Left cardiac atrium (tissue), 4 donors: ENCODE measurements at places on chromosomes 16 and 17. TPM values are rescaled to one million over a fixed set of nuclear protein-coding genes. Genes with fewer than 3 reads are reported as not detected.
A peak's percentile ranks its signal among the peaks of the same experiment; 100 is the strongest.

TNFRSF13B gene
- not detected for total RNA-seq

IL17C gene
- total RNA-seq, result not detected

PYY gene
- total RNA-seq, result not detected

CHST5 gene
- 0.37 TPM for total RNA-seq

FOXC2 gene
- total RNA-seq, result 5.3 TPM

QPRT gene
- 20.4 TPM for total RNA-seq

ADAD2 gene
- total RNA-seq, result 0.59 TPM

GDPD3 gene
- 2.6 TPM for total RNA-seq

KCNJ18 gene
- not detected for total RNA-seq

GNGT2 gene
- total RNA-seq, result 1.9 TPM

DNA sequence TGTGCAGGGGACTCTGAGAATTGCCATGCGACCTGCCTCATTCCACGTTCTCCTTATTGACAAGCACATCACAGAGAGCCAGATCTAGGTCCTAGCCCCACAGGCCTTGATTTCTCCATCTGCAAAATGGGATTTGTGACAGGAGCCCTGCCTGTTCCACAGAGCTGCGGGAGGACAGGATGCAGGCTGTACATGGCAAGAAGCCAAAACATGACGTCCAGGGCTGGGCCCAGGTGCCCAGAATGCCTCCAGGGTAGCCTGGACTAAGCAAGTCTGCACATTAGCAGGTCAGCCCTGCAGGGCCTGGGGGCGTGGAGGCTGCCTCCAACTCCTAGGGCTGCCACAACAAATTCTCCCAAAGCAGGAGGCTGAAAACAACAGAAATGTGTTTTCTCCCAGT, 235.7 kb upstream of the SDK2 start:
- no peak for DNase-seq

DNA sequence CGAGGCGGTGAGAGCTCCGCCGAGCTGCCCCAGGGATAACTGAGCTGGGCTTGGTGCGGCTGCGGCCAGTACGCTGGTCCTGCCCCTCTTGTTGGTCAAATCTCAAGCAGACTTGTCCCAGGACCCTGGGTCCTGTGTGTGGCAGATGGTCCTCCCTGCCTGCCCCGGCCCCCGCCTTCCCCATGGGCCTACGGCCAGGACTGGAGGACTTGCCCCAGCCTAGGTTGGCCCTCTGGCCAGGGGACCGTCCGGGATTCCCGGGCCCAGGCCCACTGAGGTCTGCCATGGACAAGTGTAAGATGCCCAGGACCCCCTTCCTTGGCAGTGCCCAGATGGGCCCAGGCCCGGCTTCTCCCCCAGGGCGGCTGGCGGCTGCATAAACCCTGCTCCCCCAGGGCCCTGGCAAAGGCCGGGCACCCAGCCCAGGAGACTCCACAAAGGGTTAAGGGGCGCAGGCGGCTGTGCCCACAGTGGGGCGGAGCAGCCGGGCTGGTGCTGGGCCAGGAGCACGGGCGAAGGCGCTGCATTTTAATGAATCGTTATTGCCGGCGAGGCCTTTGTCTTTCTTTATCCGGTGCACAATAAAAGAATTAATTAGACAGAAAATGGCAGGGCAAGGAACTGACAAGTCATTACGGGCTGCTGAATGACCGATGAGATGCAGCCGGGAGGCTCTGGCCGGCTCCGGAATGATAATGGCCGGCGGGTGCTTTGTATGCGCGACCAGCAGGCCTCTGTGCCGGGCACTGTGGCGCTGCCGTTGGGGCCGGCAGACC, 9.1 kb downstream of the SOX8 start:
- DNase-seq, result no peak

DNA sequence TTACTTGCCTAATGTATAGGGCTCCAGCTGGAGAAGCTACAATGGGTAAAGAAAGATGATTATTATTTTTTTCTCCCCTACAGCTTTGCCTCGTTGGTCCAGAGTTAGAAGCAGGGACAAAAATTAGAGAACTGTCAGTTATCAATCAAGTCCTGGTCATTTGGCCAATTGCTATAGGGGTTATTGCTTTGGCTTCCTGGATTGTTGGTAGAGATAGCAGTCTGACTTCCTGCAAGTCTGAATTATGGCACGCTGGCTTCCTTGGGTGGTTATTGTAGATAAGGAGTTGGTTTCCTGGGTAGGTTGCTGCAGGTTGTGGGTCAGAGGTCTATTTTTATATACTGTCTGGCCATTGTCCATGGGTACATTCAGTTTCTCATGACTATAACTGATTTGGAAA, 84.7 kb upstream of the ELAC2 start:
- no peak for DNase-seq

GRCh38 chr17:45150911-45151809, 2.9 kb downstream of the HEXIM1 start:
- DNase-seq, result no peak

GRCh38 chr17:31517524-31517923, 126.0 kb downstream of the RAB11FIP4 start:
- no peak for DNase-seq

DNA sequence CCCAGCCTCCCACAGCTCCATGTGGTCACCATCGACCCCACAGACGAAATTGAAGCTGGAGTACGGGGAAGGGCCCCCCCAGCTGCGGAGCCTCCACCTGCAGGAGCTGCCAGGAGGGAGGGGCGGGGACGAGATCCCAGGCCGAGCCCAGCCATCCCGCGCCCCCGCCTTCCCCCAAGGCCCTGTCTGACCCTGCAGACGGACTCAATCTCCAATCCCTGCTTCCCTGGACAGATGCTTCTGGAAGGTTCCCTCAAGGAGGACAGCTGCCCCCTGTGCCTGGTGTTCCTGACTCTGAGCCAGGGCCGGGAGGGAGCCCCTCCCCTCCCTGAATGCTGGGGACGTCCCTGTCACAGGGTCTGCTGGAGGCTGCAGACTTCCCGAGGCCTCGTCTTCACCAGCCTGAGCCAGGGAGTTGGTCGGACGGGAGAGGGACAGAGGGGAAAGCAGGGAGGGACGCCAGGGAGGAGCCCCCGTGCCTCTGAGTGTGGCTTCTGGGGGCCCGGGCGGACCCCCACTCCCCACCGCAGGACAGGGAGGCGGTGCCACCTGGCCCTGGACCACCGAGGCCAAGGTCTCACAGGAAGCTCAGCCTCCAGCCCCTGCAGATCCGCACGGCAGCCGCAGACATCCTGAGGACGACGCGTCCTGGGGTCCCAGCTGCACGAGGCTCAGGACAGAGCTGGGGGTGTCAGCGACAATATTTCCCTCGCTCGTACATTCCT, 21.3 kb upstream of the C1QTNF8 start:
- no peak for DNase-seq

DNA sequence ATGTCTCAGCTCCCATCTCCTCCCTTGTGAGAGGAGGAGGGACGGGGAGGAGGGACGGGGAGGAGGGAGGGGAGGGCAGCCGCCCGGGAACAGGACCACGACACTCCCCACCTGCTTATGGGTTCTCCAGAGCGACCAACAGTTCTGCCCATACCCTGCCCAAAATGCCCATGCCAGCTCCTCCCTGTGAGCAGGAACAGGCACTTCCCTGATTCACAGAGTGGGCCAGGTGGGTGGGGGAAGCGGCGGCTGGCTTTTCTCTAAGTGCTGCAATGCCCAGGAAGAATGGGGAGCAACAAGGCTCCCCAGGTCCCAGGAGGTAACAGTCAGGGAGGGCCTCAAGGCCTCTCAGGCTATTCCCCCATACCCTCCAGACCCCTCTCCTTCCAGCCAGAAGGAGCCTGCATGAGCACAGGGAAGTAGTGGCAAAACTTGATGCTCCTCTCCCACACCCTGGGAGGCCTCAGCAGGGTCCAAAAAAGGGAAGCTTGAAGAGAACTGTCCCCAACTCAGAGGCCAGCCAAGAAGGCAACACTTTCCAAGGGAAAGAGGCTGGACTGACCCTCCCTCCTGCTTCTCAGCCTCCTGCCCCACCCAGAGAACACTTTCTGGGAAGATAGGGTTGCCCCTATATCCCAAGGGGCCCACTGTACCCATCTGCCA, 53.8 kb downstream of the MYO18A start:
- no peak for DNase-seq

DNA sequence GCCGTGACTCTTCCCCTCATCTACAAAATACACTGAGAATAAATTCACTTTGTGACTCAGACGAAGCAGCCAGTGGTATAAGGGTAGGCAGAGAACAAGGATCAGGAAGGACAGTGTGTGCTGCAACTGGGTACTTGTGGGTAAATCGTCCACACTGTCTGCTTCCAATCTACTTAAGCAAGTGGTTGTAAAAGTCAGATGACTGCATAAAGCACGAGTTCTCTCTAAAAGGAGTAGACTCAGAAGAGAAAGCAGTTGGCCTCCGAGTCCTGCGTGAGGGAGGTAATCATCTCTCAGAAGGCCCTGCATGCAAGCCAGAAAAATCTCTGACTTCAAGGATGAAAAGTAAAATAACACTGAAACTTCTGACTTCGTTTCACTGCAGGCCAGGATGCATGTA, 43.1 kb downstream of the ANKFY1 start:
- DNase-seq, result no peak

DNA sequence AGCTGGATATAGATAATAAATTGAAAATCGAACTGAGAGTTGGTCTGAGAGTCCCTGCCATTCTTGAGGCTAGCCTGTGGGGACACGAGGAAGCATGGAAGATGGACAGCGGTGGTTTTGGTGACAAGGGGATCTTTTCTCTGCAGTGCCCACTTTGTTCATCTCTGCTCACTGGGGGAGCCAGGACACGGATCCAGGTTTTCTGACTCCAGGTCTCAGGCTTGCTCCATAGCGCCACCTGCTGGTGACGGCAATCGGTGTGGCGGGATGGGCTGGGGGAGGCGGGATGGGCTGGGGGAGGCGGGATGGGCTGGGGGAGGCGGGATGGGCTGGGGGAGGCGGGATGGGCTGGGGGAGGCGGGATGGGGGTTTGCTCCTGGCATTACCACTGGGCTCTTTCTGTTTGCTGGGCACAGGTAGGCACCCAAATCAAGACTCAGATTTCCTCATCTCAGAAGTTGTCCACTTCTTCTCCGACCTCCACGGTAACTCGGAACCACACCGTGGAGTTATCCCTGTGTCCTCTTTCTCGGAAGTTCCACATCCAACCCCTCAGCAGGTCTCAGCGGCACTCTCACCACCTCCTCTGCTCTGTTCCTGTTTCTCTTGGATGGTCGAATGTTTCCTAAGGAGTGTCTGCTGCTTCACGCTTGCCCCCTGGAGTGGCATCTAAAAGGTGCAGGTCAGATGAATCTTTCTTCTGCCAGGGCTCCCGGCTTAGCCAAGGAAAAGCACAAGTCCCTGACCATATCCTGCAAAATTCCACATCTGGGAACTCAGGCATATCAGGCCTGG, 142.4 kb downstream of the CYLD start:
- no peak for DNase-seq

DNA sequence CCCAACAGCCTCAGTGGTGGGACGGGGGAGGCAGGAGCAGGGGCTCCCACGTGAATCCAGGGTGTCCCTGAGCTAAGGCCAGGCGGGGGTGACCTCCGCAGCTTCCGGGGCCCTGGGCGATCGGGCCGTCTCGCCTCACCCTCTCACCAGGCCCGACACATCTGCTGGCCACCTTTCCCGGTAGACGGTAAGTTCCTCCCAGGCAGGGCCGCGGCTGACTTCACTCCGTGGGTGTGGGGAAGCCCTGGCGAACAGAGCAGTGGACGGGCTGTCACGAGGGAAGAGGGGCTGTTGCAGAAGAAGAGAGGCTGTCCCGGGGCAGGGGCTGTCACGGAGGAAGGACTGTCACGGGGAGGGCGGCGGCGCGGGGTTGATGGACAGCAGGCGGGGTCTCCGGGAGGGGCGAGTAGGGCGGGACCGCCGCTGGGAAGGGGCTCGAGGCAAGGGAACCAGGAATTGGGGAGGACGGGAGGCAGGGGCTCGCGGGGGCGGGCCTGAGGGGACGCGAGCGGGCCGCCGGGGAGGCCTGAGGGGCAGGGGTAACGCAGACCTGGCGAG, 498 bp downstream of the PKMYT1 start:
- DNase-seq, result no peak

DNA sequence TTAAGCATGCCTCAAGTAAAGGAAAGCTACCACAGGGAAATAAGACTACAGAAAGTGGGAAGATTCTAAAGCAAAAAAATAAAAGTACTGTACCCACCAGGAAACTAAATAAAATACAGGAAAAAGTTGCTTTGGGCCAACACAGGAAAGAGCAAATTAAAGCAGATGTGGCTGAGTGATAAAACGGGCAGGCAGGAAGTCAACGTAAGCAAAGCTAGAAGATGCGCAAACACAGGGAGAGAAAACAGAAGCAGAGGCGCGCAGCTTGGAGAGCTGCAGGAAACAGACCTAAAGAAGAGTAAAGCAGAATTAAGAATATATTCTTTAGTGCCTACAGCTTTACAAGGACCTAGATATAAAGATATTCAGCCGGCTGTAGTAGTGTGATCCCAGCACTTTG, 21.7 kb downstream of the USP36 start:
- no peak for DNase-seq

GRCh38 chr17:45132572-45133463, 503 bp upstream of the PLCD3 start:
- DNase-seq, result peak; percentile 88

DNA sequence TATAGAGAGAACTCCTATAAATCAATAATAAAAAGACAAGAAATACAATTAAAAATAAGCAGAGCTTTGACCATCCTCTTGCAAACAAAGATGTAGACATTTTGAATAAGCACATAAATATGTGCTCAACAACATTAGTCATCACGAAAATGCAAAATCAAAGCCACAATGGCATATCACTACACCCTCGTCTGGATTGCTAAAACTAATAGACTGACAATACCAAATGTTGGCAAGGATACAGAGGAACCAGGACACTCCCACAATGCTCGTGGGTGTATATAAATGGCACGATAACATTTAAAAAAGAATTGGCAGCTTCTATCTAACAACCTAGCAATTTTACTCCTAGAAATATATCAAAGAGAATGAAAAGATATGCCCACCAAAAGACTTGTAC, 530.8 kb downstream of the HAPSTR1 start:
- DNase-seq, result no peak

DNA sequence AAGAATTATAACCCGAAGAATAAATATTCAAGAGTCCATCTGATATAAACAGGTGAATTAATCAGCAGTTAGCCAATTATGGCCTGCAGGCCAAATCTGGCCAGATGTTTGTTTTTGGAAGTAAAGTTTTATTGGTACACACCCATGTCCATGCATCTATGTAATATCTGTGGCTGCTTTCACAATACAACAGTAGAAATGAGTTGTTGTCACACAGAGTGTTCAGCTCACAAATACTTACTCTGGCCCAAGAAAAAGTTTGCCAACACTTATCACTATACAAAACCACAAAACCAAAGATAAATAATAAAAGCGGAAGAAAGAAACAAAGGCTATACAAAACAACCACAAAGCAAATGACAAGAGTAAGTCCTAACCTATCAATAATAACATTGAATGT, 109.4 kb downstream of the CDYL2 start:
- DNase-seq, result no peak

GRCh38 chr17:79981661-79982101, 54.0 kb downstream of the TBC1D16 start:
- DNase-seq, result no peak

GRCh38 chr17:75404731-75405364, 630 bp downstream of the GRB2 start:
- no peak for DNase-seq
